Subcutaneous adipose tissue (tissue), 4 donors: ENCODE measurements at places on chromosomes 13 and 19. TPM values are rescaled to one million over a fixed set of nuclear protein-coding genes. Genes with fewer than 3 reads are reported as not detected.

Gene CYP4F12
- 20.1 TPM for total RNA-seq

Gene TMEM259
- total RNA-seq, result 81.4 TPM

Gene ETV2
- not detected for total RNA-seq

Gene ZNF426
- 8.8 TPM for total RNA-seq

Gene GNG7
- 0.16 TPM for total RNA-seq

Gene PABPC3
- total RNA-seq, result 0.33 TPM

Gene FCHO1
- total RNA-seq, result 3.3 TPM

Gene TIMM29
- total RNA-seq, result 24.7 TPM

Gene SLC7A10
- total RNA-seq, result 15.0 TPM

Gene IGFL2
- total RNA-seq, result not detected

Gene FNDC3A
- total RNA-seq, result 30.1 TPM

Gene HIF3A
- total RNA-seq, result 222 TPM

Gene LHB
- total RNA-seq, result not detected

Gene TEX101
- not detected for total RNA-seq

Gene SLC15A1
- not detected for total RNA-seq

Gene FCAR
- 4.2 TPM for total RNA-seq

Gene MED29
- 23.1 TPM for total RNA-seq

Gene ZNF442
- 2.4 TPM for total RNA-seq

Gene LYPD3
- not detected for total RNA-seq

Gene DENND1C
- total RNA-seq, result 2.4 TPM

Gene C1QTNF9
- total RNA-seq, result 2.0 TPM

Gene ZNF681
- total RNA-seq, result 1.1 TPM

Gene CYP4F8
- total RNA-seq, result not detected

Gene CFD
- total RNA-seq, result 6,869 TPM

Gene CEACAM6
- not detected for total RNA-seq

Gene LILRB2
- total RNA-seq, result 5.9 TPM

Gene CCNE1
- total RNA-seq, result 2.7 TPM

Gene COL4A1
- 1,454 TPM for total RNA-seq

Gene PNMA8A
- 2.3 TPM for total RNA-seq

Gene VSIG10L
- 0.44 TPM for total RNA-seq

Gene PSG5
- total RNA-seq, result not detected

Gene PSG2
- total RNA-seq, result not detected

Gene CACNG6
- not detected for total RNA-seq

Gene ZSWIM9
- total RNA-seq, result 3.3 TPM

Gene CPT1C
- 2.6 TPM for total RNA-seq

Gene IL4I1
- total RNA-seq, result not detected

Gene CGB1
- total RNA-seq, result not detected

Gene NMRK2
- not detected for total RNA-seq

Gene SH2D3A
- not detected for total RNA-seq

Gene TYROBP
- total RNA-seq, result 1,341 TPM

Gene ZNF649
- total RNA-seq, result 6.8 TPM

Gene ADAT3
- 0.88 TPM for total RNA-seq

Gene FUT1
- total RNA-seq, result 1.0 TPM

Gene ZNF446
- 9.1 TPM for total RNA-seq

Gene CGB8
- total RNA-seq, result not detected

Gene FFAR2
- total RNA-seq, result 1.5 TPM

Gene COL5A3
- total RNA-seq, result 20.1 TPM

Gene ADM5
- not detected for total RNA-seq

Gene CLEC17A
- not detected for total RNA-seq

Gene OLFM2
- 258 TPM for total RNA-seq
